ENCODE measurements at places on chromosomes 7 and 10.
A peak's percentile ranks its signal among the peaks of the same experiment; 100 is the strongest.

DNA sequence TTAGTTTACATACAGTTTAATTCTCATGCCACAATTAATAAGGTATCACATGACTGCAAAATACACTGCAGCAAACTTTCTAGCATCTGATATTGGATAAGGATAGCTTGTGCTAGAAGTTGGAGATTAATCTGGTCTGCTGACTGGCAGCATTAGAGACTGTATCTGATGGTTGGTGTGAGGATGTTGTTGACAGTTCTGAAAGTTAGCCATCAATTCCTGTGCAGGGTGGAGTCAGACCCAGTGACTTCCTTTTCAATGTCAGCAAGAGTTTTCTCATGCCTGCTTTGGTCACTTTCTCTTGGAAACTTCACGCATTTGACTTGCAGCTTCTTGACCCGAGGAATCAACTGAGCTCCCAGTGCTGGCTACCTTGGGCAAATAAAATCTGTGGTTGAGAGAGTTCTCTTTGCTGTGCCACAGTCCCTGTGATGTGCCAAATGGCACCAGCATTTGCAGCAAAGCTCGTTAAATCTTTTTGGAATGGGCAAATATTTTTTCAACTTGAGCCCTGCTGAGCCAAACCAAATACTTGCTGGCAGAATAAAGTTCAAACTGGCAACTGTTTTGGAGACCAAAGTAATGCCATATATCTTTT, 233.0 kb downstream of the TRIL start:
- DNase-seq, result no peak

- no peak for DNase-seq
Observed at GRCh38 chr10:99844433-99844955, 62.1 kb downstream of the ABCC2 start.

GRCh38 chr7:30423788-30424505, 54.6 kb downstream of the NOD1 start:
- no peak for DNase-seq

- DNase-seq, result no peak
Observed at GRCh38 chr7:102064361-102065025, 222.2 kb upstream of the SH2B2 start.

DNA sequence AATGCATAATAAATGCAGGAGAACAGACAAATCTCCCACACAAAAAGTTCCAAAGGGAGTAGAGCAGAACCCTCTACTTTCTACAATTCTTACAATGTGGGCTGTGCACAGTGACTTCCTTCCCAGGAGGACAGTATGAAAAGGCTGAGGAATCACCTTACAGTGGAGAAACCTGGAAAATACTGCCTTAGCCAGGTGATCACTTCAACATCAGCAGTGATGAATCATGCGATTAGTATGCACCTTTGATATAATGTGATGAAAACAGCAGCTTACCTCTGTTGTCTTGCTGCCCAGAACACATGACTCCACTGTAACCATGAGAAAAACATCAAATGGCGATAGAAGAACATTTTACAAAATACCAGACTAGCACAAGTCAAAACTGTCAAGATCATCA, 329.7 kb upstream of the POM121L12 start:
- no peak for DNase-seq

DNA sequence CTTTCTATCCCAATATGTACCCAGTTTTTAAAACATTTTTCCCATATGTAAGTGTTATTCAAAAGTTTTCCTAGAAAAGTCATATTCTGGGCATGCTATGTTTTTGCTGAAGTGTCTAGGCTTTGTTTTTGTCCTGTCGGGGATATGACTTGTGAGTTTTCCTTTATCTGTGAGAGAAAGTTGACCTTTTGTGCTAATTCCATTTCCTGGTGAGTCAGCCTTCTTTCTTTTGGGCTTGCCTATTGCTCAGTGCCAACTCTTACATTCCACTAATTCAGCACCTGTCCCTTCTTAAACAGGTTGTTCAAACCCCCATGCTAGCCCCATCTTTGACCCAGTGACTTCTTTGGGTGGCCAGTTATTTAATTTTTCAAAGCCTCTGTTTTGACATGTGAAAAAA, 146.2 kb downstream of the AHR start:
- no peak for DNase-seq

GRCh38 chr10:127216786-127217185, 20.4 kb upstream of the INSYN2A start:
- no peak for DNase-seq

DNA sequence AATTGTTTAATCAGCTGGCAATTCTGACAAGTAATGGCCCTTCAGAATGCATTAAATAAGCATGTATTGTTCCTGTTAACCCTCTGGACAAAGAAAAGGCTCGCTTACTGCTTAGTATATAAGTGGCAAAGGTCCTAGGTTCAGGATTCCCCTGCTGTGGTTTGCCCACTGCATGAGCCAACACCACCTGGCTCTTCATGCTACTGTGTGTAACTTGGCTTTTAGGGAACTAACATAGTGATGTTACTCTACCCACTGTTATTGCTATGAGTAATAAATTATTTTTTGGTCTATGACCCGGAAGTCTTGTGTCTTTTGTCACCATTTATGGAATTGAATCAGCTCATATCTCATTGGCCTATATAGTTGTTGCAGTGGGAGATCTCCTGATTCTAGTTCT, 791.7 kb upstream of the PHF14 start:
- DNase-seq, result no peak

DNA sequence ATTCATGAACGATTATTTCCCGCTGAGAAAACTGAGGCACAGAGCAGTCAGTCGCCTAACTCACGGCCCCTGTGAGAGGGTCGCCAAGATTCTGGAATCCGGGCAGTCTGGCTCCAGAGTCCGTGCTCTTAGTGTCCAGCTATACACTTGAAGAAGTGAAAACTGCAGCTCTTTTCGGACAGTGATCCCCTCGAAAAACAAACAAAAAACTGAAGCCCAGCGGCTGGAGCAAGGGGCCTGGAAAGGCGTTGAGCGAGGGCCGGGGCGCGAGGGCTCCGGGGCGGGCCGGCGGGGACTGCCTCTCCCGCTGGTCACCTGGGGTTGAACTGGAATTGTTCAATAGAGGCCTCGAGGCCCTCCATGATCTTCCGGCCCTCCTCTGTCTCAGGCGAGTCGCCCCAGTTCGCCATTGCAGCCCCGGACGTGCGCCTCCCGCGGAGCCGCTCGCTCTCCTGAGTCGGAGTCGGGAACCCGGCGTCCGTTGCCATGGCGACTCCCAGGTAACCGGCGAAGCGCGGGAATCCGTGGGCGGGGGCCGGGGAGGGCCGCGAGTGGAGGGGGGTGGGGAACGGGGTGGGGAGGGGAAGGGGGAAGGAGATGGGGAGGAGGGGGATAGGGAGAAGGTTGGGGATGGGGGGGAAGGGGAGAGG, 881 bp downstream of the C10orf67 start:
- peak; percentile 89 for DNase-seq

GRCh38 chr10:116253716-116254115, 19.3 kb downstream of the GFRA1 start:
- DNase-seq, result no peak

GRCh38 chr7:143126146-143126545, 5.7 kb upstream of the PIP start:
- DNase-seq, result no peak

GRCh38 chr7:83301416-83301815, 138.7 kb upstream of the PCLO start:
- no peak for DNase-seq

GRCh38 chr7:143460271-143460979, 17.2 kb downstream of the TAS2R60 start:
- no peak for DNase-seq

DNA sequence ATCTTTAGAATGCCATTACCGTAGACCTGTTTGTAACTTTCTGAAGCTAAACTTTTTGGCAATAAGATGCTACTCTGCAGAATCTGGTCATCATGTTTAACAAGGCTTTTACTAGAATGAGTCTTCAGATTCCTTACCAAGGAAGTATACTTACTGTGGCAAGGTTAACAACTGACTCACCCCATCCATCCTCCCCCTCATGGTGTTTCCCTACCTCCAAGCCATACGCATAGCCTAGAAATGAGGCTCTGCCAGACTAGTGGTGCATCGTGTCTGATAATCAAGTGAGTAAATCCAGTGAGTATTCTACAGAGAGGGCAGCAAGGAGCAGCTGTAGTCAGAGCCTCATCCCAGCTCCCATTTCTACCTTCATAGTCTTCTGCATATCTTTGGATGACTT, 223.6 kb downstream of the IPMK start:
- DNase-seq, result no peak

GRCh38 chr7:5212633-5213285, 22.7 kb downstream of the WIPI2 start:
- DNase-seq, result no peak

DNA sequence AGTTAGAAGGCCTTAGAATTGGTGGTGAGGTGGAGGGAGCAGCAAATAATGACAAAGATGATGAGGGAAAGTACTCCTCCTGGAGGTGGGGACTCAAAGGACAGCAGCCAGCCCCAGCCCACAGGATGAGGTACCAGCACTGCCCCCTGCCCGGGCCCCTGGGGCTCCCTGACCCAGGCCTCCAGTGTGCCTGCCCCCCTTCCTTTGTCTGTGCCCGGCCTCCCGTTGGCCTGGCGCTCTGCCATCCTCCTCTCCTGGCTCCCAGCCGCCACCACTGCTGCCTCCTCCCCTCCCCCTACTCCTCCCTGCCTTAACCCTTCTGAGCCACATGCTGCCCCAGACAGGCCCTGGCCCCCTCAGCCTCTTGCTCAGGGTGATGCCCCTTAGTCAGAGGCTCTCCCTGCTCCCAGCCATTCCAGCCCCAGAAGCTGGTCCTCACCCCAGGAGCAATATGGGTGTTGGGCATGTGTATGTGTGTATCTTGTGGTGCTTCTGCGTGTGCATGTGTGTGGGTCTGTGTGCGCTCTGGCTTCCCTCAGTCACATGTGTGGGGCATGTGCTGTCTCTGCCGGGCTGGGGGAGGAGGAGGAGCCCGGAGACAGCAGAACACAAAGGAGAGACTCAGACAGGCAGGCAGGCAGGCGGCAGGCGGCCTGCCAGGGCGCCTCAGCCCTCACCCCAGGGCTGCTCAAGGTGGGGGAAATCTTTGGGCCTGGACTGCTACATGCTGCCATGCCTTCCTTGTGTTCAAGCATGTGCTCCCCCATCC, 2.6 kb downstream of the LDB1 start:
- DNase-seq, result peak; percentile 75

DNA sequence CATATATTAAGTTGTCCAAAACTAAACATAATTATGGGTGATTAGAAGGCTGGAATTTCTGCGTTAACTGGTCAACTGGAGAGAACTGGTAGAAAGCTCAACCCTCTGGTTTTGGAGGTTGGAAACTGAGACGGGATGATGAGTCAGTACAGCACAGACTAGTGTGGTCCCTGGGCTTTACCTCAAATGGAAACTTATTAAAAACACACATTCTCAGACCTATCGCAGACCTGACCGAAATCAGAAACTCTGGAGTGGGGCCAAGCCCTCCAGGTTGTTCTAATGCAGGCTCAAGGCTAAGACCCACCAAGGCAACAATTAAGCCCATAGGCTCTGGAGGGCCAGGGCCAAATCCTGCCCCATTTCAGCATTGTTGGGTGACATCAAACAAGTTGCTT, 136.9 kb downstream of the KCNMA1 start:
- no peak for DNase-seq

DNA sequence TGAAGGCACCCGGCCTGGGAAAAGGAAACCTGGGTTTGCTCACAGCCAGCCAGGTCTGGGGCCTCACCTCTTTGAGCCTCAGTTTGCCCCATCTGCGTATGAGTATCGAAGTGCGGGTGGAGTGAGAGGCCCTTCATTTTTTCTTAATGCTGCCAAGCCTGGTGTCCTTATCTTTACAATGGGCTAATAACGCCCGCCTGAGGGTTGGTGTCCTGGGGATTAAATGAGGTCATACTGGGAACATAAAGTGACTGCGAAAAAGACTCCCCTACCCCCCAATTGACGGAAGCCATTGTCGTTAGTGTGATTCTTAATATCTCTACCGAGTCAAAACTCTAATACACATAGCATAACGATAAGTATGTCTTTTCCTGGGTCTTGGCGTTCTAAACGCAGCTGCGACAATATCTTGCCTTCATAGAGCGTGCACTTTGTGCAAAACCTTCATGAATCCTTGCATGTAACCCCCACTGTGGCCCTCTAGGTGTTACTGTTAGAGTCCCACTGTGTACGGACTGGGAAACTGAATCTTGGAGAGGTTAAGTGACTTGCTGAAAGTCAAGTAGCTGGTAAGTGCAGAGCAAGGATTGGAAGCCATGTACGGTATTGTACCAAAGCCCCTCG, 11.4 kb upstream of the GRB10 start:
- DNase-seq, result no peak

- no peak for DNase-seq
Observed at GRCh38 chr10:117237401-117237991, 3.4 kb upstream of the SLC18A2 start.

- DNase-seq, result no peak
Observed at GRCh38 chr10:32366588-32366987, 19.6 kb upstream of the EPC1 start.

GRCh38 chr10:13483073-13483472, 45.7 kb downstream of the BEND7 start:
- DNase-seq, result no peak

- DNase-seq, result peak; percentile 92
Observed at GRCh38 chr10:101217450-101218281, 11.6 kb downstream of the LBX1 start.

DNA sequence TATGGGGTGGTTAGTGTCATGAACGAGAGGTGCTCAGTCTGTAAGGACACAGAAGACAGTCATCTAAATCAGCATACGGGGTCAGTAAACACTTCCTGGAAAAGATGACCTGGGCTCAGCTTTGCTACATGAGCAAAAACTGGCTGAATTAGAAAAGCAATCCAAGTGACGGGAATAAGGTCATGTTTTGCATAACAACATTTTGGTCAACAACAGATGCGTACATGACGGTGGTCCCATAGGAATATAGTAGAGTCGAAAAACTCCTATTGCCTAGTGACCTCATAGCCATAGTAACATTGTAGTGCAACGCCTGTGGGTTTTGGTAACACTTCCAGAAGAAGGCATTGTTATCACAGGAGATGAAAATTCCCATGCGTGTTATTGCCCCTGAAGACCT, 92.9 kb downstream of the CTNNA3 start:
- no peak for DNase-seq

Data from ecto neural progenitor cell (in vitro differentiated cells).